ENCODE measurements at places on chromosomes 2 and 18.

DNA sequence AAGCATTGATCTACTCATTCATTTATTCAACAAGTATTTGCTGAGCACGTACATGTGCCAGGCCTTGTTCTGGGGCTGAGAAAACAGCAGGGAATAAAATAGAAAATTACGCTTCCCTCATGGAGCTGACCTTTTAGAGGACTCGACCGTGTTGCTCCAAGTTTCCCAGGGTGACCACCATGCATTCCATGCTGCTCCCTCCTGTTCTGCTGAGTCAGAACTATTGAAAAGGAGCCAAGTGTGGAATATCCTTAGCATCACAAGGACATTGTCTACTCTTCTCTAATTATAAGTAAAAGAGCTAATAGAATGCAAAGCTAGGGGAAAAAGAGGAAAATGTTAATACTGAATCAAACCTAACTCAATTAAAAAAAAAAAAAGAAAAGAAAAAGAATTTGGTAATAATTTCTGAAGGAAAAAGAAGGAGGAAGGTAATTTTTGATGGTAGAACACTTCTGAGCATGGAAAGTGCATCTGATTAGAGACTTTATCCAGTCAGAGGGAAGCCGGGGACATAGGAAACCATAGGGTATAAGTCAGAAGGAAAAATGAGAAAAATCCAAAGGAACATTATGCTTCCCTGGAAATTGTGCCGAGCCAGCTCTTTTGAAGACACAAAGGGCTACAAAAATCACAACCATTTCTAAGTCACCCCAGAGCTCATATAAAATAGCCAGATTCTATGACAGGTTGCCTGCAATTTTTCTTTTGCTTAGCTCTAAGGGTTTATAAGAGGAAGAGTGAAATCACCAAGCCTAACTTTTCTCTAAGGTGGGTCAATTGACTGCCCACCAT lies 339.4 kb downstream of the RND3 start:
- DNase-seq = no peak

- no peak for DNase-seq
Observed at GRCh38 chr2:63865159-63865799, 23.6 kb downstream of the UGP2 start.

DNA sequence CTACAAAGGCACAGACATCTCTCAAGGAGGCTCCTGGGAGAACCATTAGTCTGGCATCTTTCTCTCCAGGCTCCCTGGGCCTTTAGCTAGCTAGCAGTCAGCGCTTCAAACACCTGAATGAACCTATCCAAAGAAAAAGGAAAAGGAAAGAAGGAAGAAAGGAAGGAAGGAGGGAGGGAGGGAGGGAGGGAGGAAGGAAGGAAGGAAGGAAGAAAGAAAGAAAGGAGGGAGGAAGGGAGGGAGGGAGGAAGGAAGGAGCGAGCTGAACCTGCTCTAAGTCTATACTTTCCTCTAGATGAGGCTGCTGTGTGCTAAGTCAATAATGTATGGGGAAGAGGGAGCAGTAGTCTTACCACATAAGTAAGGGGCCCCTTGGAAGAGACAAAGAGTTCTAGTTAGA lies 5.1 kb upstream of the BCL11A start:
- DNase-seq = no peak

- peak; percentile 69 for DNase-seq
Observed at GRCh38 chr2:80073134-80073561, 231.4 kb downstream of the LRRTM1 start.

GRCh38 chr18:57084331-57085271 lies 62.3 kb upstream of the BOD1L2 start:
- DNase-seq = no peak

DNA sequence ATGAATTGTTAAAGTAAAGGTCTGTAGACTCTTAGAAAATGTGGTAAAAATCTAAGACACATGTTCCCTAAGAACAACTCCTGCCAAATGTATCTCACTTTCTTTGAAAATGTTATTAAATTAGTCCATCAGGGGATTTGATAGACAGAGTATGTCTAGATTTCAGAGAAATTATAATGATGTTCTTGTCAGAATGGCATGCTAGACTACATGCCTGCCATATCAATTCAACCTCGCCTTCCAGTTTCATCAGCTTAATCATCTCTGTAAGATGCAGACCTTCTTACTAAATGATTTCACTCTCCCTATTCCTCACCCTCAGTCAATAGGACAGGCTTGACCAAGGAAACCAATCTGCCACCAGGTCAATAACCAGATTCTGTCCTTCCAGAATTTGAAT lies 368.4 kb downstream of the TXNL1 start:
- no peak for DNase-seq

DNA sequence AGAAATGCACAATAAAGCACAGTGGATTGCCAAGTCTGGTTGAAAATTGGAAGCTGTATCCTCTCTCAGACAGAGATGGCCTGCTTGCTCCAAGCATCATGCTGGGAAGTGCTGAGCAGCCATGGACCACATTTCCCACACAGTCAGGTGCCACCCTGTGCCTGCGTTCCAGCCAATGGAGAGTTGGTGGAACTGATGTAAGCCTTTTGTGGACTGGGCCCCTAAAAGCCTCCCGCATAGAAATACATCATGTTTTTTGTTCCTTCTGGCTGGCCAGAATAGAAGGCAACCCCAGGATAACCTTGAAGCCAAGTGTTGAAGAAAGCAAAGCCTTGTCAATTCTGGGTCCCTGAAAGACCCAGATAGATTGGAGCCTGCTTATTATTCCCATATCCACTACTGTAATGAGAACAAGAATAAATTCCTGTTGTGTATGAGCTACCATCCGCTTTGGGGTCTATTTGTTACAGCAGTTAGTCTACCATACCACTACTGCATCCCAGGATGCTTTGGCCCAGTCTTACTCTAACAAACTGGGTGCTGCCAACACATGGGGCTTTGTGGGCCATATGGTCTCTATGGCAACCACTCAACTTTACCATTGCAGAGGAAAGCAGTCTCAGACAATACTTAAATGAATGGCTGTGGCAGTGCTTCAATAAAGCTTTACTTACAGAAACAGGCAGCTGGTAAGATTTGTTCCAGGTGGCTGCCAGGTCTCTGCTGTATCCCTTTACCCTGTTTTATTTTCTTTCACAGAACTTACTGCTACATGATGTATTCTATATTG lies 65.4 kb downstream of the POLE4 start:
- no peak for DNase-seq

DNA sequence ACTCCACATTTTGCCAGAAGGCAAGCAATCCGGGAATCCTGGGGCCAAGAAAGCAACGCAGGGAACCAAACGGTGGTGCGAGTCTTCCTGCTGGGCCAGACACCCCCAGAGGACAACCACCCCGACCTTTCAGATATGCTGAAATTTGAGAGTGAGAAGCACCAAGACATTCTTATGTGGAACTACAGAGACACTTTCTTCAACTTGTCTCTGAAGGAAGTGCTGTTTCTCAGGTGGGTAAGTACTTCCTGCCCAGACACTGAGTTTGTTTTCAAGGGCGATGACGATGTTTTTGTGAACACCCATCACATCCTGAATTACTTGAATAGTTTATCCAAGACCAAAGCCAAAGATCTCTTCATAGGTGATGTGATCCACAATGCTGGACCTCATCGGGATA lies 26.8 kb downstream of the B3GNT2 start:
- DNase-seq = no peak

DNA sequence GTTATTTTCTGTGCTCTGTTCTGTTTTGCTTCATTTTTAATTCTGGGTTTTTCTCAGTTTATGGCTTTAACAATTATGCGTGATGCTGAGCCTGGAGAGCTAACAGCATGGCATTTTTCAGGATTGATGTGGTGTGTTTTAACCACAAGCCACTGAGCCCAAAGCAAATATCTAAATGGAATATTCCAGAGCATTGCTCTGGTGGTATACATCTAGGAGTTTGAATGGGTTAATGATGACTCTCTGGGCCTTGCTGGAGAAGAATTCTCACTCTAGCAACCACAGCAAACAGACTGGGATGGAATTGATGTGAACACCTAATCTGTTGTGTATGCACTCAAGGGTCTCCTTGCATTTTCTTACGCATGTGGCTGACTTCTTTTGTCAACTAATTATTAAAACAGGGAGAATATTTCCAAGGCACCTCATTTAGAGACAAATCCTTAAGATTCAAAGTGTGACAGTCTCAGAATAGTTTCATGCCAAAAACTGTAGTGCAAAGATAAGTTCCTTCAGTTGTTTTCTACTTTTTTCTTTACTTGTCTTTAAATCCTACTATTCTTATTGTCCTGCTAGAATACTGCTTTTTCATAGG lies 164.0 kb downstream of the DTNA start:
- DNase-seq = no peak

GRCh38 chr2:28642796-28643195 lies 108.8 kb upstream of the PPP1CB start:
- no peak for DNase-seq

GRCh38 chr18:4455113-4455811 lies at the start of gene DLGAP1:
TSS of gene DLGAP1 (minus strand) at chr18:4455307.
- no peak for DNase-seq

DNA sequence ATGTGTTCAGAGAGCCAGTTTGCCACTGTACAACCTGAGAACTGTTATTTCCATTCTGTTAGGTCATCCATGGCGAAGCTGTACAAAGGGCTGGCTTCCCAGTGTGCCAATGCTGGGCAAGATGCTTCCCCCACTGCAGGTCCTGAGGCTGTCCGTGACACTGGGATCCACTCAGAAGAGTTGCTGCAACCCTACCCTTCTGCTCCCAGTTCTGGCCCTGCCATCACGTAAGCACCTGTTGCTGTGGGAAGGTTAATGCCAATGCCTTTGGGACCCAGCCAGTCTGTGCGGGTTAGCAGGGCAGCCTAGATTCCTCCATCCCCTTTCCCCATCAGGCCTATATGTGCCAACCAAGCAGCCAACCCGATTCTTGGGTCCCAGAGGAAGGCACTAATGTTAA lies 68.3 kb downstream of the ARHGEF33 start:
- no peak for DNase-seq

DNA sequence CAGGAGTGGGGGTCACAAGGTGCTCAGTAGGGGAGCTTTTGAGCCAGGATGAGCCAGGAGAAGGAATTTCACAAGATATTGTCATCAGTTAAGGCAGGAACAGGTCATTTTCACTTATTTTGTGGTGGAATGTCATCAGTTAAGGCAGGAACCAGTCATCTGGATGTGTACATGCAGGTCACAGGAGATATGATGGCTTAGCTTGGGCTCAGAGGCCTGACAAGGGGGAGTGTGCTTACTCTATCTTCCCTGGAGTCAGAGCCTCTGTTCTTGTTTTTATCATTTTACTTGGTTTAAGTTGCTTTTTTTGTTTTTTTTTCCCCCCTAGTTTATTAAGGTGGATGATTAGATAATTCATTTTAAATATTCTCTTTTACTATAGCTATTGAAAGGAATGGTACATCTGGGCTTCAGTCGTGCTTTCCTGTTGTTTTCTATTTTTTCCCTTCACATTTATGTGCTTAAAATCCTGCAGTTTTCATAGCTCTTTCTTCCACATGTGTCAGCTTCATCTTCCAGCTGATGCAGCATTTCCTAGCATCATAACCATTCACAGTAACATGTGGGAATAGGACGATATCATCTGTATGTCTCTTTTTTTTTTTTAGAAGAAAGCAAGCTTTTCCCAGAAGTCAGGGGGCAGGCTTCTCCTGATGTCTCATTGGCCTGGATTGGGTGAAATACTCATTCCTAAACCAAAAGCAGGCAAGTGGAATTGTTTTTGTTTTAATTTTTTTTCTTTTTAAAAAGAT lies 15.4 kb downstream of the ZNF396 start:
- no peak for DNase-seq

GRCh38 chr2:217650229-217650628 lies 352.6 kb downstream of the TNS1 start:
- no peak for DNase-seq

- no peak for DNase-seq
Observed at GRCh38 chr18:73047688-73048087, 179.9 kb upstream of the NETO1 start.

DNA sequence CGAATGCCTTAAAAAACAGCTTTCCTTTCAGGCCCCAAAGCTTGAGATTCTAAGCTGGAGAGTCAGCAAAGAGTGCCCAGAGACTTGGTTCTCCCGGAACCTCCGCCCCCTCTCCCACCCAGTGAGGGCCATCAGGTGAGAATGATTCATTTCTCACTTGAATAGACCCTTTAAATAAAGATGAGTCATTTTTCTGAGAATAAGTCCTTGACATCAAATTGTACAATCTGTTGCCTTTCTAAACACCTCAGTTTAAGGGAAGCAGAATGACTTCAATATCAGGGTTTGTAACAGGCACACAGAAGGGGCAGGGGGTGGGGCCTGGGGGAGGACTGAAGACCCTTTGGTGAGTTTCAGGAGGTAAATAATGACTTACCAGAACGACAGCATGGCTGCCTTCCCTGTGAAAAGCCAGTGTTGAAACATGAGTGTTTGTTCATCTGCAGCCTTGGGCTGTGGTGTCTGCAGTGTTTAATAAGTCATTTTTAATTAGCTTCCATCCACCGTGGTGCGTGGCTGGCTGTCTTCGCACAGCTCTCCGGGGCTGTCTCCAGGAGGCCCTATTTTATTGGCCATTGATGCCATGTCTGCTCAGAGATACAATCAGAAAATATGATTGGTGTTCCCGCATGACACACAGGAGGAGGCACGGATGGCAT lies 134.9 kb upstream of the ZNF236 start:
- DNase-seq = no peak

- no peak for DNase-seq
Observed at GRCh38 chr2:20988905-20989304, 55.0 kb downstream of the APOB start.

GRCh38 chr2:171323971-171324528 lies 109.7 kb downstream of the METTL8 start:
- no peak for DNase-seq

DNA sequence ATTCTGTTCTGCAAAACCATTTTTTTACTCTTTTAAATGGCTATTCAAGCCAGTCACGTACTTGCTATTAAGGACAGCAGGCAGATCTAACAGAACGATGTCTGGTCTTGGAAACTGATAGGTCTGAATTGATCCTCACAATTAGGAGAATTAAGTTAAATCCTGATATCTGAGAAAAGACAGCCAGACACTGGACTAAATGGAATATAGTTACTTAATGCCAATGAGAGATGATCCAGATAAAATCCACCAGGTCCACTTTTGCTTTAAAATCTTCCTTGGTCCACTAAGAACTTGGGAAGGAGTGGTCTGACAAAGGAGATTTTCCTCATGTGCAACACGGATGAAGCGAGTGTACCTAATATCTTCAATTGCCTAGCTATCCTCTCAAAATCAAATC lies 86.9 kb downstream of the PLEKHM3 start:
- DNase-seq = no peak

GRCh38 chr2:235135990-235136561 lies 184.3 kb downstream of the SH3BP4 start:
- DNase-seq = peak; percentile 45

DNA sequence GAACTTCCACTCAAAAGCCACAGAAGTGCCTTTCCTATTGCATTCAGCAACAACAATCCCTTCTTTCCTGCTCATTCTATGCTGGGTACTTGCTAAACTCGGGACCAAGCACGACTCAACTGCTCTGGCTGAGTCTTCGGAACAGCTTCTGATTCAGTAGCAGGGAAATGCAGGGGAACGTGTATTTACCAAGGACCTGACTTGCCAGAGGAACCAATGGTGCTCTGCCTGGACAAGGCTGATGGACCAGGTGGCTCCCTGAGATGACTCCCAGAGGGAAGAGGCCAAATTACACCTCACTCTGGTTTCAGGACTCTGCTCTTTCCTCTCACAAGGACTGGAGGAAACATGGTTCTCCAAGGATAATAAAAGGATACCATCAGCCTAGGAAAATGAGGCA lies 12.2 kb downstream of the CXCR2 start:
- DNase-seq = no peak

All from hippocampal formation (tissue), 2 donors.